ENCODE measurements at places on chromosomes 12 and 14.

DNA sequence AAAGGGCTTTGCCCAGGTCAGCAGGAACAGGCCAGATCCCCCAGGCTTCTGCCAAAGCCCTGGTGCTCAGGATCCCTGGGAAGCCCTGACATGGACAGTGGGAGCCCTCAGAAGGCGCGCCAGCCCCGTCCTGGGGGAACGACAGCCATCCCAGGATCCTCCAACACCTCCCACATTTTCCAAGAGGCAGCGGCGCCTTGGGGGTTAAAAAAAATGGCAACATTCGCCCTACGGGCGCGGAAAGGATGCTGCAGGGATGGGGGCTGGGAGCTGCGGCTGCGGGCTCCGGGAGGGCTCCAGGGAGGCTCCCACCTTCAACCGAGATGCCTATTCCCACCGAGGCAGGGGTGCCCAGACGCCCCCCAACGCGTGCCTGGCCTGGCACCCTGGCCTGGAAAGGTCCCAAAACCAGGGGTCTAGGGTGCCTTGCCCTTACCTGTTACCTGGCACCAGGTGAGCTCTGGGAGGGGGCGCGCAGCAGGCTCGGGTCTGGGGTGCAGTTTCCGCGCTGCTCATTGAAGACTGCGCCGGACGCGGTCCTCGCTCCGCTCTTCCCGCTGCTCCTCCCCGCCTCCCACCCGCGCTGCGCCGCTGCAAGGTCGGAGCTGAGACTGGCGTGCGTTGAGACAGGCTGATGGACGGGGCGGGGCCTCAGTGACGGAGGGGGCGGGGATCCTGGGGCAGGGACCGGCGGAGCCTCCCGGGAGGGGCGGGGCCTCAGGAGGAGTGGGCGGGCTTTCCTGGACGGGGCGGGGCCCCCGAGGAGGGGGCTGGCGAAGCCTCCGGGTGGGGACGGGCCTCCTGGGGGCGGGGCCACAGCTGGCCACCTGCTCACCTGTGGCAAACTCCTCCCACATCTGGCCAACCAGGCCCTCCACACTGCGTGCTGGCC lies at the start of gene ABCB9:
Gene ABCB9, minus strand, starts transcription at position 613 of the 892 bp plus-strand sequence. CDS start 6,228 bp downstream, outside the sequence.
- peak; percentile 71 for DNase-seq

GRCh38 chr12:66531766-66532165 lies 147.1 kb downstream of the GRIP1 start:
- no peak for DNase-seq

- no peak for DNase-seq
These were observed 190.8 kb downstream of the AACS start for GRCh38 chr12:125255935-125256633.

GRCh38 chr12:47891356-47891755 lies 13.4 kb downstream of the VDR start:
- no peak for DNase-seq

DNA sequence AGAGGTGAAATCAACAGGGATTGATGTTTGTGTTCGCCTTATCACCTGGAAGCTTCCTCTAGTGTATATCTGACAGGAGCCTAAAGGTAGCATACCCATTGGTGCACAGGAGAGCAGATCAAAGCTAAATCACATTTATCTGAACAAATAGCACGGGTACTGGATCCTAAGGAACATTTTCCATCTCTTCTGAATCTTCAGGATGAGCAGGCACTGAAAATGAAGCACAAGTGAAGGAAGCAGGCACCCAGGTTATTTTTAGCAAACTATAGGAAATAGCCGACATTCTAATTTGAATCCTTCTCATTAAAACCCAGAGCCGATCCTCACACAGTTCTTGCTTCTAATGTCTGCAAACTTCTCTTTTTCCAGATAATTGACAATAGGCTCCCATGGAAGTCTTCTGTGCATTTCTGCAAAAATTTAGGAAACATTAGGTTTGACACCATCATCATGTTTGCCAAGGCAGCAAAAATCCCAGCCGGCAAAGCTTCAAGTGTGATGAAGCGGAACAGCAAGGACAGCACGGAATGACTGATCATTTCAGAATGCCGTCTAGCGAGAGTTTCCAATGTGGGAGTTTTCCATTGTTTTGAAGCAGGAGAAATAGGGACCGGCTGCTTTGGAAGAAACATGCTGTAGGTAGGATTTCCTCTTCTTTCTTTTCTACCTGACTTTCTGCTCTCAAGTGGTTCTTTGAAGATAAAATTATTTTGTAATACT lies 24.3 kb upstream of the RGS6 start:
- no peak for DNase-seq

GRCh38 chr12:3117144-3117581 lies 40.0 kb downstream of the TSPAN9 start:
- DNase-seq: no peak

- DNase-seq: no peak
These were observed 80.0 kb downstream of the IFT43 start for GRCh38 chr14:76065519-76065918.

- DNase-seq: no peak
These were observed 40.9 kb downstream of the RTN1 start for GRCh38 chr14:59829469-59830337.

GRCh38 chr12:28975564-28976340 lies 173.3 kb upstream of the FAR2 start:
- no peak for DNase-seq

DNA sequence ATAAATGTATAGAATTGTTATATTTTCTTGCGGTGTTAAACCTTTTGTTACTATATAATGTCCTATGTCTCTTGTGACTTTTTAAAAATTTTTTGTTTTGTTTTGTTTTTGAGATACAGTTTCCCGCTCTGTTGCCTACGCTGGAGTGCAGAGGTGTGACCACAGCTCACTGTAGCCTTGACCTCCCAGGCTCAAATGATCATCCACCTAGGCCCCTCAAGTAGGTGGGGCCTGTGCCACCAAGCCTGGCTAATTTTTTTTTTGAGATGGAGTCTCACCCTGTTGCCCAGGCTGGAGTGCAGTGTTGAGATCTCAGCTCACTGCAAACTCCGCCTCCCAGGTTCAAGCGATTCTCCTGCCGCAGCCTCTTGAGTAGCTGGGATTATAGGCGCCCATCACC lies 26.5 kb upstream of the RCOR1 start:
- DNase-seq: no peak

DNA sequence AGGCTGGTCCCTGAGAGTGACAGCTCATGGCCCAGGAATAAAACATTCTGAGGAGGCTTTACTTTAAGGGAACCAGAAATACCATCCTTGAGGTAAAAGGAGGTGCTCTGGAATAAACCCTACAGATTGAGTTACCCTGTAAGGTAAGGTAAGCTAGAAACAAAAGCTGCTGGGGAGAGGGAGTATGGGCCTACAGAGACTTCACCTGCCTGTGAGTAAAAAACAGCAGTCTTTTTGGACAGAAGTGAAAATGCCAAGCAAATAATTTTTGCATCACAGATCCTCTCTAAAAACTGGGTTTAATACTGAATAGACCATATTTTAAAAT lies 41.2 kb downstream of the CORO1C start:
- no peak for DNase-seq
